Posterior vena cava (tissue), 2 donors: ENCODE measurements at places on chromosomes 1 and 21.

DNA sequence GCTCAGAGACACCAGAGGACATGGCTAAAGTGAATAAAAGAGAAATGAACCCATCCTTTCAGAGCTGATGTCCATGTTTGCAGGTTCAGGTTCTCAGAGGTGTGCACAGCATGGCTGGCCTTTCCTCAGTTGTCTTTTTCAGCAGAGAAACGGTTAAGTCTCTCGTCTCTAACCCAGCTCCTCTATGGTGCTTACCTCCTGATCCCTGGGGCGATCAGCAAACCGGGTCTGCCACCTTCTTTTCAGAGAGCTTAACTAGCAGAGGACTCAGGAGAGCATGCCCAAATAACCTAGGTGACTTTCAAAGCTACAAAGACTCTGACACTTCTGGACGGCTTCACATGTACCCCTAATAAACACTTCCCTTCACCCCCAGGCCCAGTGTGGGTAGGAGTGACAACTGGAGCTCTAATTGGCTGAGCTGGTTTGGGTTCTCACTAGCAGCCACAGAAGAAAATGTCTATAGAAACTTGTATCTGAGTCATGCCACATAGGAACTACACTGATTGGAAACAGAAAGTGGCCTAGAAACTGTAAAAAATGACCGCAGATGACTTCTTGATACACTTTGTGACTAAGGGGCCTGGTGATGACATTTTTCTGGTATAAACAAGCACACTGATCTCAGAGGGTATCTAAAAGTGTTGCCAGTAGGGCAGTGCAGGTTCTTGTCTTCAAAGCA, at the start of gene AIM2:
Gene AIM2, minus strand, starts transcription at position 329 of the 682 bp plus-strand sequence. CDS start 3,267 bp downstream, outside the sequence.
- no peak for DNase-seq

DNA sequence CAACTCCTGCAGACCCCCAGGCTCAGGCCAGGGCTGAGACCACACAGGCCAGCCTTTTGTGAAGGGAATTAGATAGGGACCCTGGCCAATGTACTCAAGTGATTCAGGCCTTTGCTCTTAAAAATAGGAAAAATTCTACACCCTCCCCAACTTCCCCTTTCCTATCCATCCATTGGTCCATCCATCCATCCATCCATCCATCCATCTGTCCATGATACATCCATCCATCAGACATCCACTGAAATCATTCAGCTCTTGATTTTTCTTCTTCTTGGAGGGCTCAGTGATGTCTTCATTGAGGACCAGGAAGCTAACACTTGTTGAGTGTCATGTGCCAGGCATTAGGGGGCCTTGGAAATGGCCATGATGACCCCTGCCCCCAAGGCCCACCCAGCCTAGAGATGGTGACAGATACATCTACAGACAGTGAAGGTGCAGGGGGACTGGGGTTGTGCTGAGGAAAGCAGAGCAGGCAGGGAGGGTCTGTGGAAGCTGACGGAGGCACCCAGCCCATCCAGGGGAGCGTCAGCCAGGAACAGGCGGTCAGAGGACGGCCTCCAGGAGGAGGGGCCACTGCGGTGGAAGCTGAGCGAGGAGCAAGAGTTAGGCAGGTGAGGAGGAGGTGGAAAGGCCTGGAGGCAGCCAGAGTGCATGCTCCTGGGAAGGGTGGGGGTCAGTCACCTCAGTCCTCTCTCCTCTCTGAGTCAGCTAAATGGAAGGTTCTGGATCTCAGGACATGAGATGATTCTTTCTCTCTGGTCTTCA, 81.9 kb downstream of the EPHB2 start:
- DNase-seq, result no peak

DNA sequence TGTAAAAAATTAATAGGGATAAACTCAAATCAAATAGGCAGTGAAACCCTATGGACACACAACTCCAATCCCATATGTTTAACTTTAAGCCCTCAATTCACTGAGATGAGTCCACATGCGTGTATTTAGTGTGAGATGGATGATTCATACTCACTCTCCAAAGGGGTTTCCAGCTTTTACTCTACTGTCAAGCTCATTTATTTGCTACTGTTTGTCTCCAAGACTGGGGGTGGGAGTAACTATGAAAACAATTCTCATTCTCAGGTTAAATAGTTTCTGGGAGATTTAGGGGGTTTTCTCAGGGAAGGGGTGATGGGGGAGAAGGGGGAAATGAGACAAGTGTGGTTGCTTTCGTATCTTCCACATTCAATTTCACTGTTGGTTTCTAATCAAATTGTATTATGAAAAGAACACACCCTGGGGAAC, 2.7 kb downstream of the RAB29 start:
- DNase-seq, result no peak

DNA sequence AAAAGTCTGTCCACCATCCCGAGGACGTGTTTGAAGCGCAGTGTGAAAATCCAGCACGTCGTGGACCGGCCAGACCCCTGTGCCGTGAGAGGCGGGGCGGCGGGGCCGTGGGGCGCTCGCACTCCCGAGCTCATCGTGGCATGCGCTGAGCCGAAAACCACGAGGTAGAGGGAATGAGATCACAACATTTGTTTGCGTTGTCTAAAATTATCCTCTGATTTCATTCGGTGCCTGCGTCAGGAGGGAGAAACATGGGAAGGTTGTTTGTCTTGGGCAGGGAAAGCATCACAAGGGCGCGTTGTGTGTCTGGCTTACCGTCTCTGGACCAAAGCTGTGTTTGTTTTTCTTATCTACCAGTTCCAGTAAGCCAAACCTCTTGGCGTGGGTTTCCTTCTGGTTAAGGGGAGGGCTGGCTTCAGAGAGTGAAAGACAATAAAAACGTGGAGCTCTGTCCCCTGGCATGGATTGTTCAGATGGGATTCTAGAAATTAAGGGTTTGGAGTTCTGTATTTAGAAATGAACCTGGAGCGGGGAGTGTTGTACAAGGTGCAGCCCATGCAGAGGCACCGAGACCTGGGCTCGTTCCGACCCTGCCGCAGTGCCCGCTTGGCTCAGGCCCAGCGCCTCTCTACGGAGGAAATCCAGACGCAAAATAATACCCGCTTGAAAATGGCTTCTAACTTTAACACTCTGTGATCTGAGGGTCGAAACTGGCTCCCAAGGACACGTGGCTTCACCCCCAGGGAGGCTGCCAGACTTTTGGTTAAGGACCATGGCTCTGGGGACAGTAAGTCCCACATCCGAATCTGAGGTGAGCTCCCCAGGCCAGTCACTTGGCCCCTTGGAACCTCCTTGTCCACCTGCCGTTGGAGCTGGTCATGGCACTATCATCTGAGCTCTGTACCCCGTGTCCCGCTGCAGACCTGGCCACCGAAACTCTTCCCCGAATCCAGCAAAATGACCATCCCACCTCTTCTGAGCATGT, 68.7 kb upstream of the FAM3B start:
- peak; percentile 93 for DNase-seq

DNA sequence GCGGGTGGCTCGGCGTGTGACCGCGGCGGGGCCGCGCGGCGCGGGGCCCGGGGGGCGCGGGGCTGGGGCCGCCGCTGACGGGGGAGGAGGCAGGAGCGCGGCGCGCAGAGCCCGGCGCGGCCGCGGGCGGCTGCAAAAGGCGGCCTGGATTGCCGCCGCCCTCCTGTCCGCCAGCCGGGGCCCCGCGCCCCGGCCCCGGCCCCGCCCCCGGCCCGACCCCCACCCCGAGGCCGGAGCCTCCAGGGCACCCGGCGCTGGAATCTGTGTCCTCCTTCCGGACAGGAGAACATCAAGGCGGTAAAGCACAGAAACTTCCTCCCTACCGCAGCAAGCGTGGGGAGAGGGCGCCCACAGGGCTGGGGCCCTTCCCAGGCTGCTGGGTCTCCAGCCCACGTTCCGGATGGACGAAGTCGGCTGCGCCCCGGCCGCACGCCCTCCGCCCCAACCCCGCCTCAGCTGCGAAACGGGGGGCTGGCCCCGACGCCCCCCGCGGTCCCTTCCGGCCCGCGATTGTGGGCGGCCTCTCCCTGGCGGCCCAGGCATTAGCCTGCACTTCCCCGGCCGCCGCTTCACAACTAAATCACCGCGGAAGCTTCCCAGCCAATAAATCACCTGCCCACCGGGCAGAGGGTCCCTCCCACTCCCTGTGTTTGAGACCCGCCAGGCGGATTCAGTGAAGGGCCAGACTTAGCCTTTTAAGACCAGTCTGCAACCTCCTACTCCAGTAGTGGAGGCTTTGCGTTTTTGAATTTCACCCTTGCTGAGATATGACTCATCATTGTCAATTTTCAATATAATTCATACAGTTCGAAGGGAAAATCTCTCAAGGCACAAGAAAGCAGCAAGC, 106.0 kb downstream of the SLC45A1 start:
- DNase-seq, result peak; percentile 84

DNA sequence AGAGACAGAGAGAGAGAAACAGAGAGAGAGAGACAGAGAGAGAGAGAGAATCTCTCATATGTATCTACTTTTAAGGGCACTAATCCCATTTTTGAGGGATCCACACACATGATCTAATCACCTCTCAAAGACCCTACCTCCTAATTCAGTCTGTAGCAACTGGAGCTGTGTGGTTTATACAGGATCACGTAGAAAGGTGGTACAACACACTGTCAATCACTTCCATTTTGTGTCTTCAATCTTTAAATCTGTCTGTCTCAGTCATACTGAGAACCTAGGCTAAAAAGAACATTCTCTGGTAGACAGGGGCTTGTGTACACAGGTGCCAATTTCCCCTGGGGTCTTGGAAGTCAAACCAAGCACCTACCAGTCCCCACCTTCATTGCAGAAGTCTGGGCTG, 229.9 kb downstream of the TGFB2 start:
- DNase-seq, result no peak
